ENCODE measurements at places on chromosomes 2 and 18.

- DNase-seq: peak; percentile 13
These were observed 65.8 kb upstream of the EML6 start for GRCh38 chr2:54657664-54658083.

- DNase-seq: peak; percentile 32
These were observed 472 bp downstream of the SLC20A1 start for GRCh38 chr2:112646102-112646719.

- DNase-seq: no peak
These were observed 33.3 kb upstream of the CXCR4 start for GRCh38 chr2:136151021-136151971.

DNA sequence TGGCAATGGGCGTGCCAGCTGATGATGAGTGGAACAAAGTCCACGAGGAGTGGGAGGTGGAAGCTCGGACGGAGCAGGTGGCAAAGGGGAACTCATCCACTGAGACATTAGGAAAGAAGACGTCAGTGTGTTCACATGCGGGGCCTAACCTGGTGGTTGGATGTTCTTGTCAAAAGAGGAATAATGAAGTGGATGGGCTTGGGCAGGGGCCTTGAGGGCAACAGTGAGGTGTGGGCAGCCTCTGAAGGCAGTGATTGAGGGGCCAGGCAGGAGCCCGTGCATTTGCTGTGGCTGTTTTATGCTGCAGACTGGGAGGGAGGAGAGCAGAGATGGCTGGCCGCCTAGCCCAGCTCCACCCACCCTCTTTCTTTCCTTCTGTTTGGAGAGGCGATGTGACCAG is 74.5 kb downstream of the LRRC30 start:
- DNase-seq: no peak

GRCh38 chr2:218821605-218822211 is 9.9 kb downstream of the PRKAG3 start:
- no peak for DNase-seq

- no peak for DNase-seq
These were observed 598.4 kb downstream of the FBXO15 start for GRCh38 chr18:73549236-73549635.

Measured in activated gamma-delta T cell treated with Interleukin-2 at 50 U/mL for 16 hours (primary cell).